ENCODE measurements at places on chromosomes 3 and 15.

GRCh38 chr15:81107889-81108288 lies 26.2 kb upstream of the CFAP161 start:
- DNase-seq: no peak

- no peak for DNase-seq
Observed at GRCh38 chr15:95898761-95899160, 431.7 kb upstream of the NR2F2 start.

GRCh38 chr3:176579711-176580185 lies 617.5 kb downstream of the TBL1XR1 start:
- DNase-seq: no peak

GRCh38 chr3:180798197-180798596 lies 114.3 kb upstream of the FXR1 start:
- DNase-seq: no peak

DNA sequence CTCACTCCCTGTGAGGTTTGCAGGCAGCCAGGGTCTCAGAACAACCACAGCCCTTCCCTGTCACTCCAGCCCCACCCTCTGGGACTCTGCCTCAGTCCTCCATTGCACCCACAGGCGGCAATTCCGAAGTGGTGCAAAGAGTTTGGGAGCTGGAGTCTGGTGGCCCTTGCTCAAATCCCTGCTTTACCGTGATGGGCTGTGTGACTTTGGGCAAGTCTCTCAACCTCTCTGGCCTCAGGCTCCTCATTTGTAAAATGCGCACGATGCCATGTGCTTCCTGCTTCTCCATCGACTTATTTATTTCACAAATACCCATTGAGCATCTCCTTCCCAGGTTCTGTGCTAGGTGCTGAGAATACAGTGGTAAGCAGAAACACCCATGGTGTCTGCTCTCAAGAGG lies 7.3 kb upstream of the ATP2B2 start:
- peak; percentile 14 for DNase-seq
